ENCODE measurements at places on chromosomes 3 and 15. TPM values are rescaled to one million over a fixed set of nuclear protein-coding genes. Genes with fewer than 3 reads are reported as not detected.
A peak's percentile ranks its signal among the peaks of the same experiment; 100 is the strongest.

The CCR3 gene
- not detected for total RNA-seq

- H3K36me3 ChIP-seq: no peaks in the 10 kb centered on the region
- H3K27ac ChIP-seq: peak overlapping the region; percentile 86
- H3K27me3 ChIP-seq: no peaks in the 10 kb centered on the region
- peaks cover 18% of the 10 kb centered on the region for H3K4me1 ChIP-seq
- peak overlapping the region; percentile 97 for H3K4me3 ChIP-seq
- peak; percentile 86 for DNase-seq
Measured at GRCh38 chr3:55488398-55489055, 1.4 kb upstream of the WNT5A start.

- H3K36me3 ChIP-seq: no peaks in the 10 kb centered on the region
- H3K4me1 ChIP-seq: peaks cover 19% of the 10 kb centered on the region
- no peaks in the 10 kb centered on the region for H3K27me3 ChIP-seq
- H3K4me3 ChIP-seq: 0 out of 2 replicates have a peak overlapping the region, but pooled peaks have one; percentile 23
- peak overlapping the region; percentile 69 for H3K27ac ChIP-seq
Measured at GRCh38 chr15:67548862-67549651, 6.6 kb downstream of the MAP2K5 start.

The SAMD7 gene
- total RNA-seq: not detected

- no peak for DNase-seq
- H3K4me1 ChIP-seq: no peaks in the 10 kb centered on the region
- no peak overlapping the region for H3K27ac ChIP-seq
Measured at GRCh38 chr3:53510508-53510907, 16.1 kb downstream of the CACNA1D start.

GRCh38 chr3:47016934-47017435 lies 37.5 kb downstream of the NBEAL2 start:
- peak overlapping the region; percentile 75 for H3K27ac ChIP-seq
- no peak overlapping the region for H3K4me3 ChIP-seq
- H3K4me1 ChIP-seq: peaks cover 28% of the 10 kb centered on the region

GRCh38 chr3:43185274-43185982 lies 79.5 kb upstream of the POMGNT2 start:
- peaks cover 26% of the 10 kb centered on the region for H3K4me1 ChIP-seq
- no peak overlapping the region for H3K4me3 ChIP-seq
- peak; percentile 63 for DNase-seq
- H3K36me3 ChIP-seq: no peaks in the 10 kb centered on the region
- no peak overlapping the region for H3K27ac ChIP-seq

The ERC2 gene
- not detected for total RNA-seq
